ENCODE measurements at places on chromosomes 11 and 22. TPM values are rescaled to one million over a fixed set of nuclear protein-coding genes. Genes with fewer than 3 reads are reported as not detected.
A peak's percentile ranks its signal among the peaks of the same experiment; 100 is the strongest.

DNA sequence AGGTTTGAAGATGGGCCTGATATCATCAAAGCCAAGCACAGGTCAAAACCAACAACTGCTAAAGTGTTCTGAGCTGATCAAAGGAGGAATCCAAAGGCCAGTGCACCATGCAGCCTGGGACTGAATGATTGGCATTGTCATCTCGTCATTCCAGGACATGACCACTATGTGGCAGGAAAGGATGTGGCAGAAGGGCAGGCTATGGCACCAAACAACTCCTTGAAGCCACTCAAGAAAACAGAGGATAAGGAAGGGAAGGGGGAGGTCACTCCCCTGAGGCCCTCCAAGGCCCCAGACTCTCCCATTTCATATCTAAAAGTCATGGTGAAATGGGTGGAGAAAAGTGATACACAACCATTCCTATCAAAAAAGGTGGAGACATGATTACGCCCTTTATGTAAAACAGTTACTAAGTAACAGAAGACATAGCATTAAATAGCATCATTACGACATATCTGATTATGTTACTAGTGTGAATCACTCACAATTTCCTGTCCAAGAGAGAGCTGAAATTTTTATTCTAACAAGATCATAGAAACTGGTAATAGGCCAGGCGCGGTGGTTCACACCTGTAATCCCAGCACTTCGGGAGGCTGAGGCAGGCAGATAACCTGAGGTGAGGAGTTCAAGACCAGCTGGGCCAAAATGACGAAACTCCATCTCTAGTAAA, 49.3 kb downstream of the AHNAK start:
- DNase-seq, result no peak

GRCh38 chr22:28917747-28918549, 34.6 kb downstream of the ZNRF3 start:
- DNase-seq, result peak; percentile 77

DNA sequence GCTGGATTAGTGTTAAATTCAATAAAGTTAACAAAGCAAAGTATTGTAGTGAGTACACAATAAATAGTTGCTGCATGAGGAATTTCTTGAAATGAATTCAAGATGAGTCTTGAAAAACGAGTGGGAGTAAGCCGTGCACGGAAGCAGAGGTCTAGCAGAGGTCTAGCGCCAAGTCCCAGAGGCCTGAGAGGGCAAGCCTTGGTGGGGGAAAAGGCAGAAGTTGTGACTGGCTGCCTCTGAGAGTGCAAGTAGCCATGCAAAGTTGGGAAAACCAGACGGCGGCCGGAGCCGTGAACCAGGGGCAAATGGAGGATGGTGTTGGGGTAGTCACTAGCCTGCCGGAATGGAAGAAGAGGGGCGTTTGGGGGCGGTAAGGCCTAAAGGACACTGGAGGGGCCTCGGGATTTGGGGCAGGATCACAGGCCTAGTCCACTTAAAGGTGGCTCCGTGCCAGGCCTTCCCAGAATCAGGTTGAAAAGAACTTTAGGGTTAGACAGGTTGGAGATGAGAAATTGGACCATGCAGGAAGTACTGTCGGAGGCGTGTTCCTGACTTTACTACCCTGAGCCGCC, 379 bp upstream of the SLC3A2 start:
- no peak for DNase-seq

DNA sequence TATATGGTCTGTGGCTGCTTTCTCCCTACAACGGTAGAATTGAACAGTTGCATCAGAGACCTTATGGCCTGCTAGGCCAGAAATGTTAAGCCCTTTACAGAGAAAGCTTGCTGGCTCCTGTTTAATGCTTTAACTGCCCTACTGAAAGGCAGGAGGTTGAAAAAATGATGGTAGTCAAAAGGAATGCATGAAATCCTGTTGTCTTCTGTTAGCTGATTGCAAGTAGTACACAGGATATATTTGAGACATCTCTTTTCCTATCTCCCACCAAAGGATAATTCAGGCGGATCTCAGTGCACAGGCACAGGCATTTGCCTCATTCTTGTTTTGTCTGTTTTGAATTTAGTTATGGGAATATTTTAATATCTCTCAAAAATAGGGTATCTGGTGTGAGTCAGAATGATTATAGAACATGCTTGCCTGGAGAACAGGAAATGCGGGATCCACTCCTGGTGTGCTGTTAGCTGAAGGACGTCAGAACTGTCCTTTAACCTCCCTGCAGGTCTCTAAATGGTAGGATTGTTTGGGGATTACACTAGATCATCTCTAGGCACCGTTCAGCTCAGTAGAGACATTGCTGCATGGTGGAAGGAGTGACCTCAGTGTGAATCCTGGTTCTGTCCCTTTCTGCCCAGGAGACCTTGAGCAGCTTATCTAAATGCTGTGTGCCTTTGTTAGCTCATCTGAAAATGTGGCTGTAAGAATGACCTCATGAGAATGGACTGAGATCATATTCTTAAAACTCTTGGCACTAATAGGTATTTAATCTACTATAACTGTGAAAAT, 49.5 kb downstream of the PACS1 start:
- no peak for DNase-seq

DNA sequence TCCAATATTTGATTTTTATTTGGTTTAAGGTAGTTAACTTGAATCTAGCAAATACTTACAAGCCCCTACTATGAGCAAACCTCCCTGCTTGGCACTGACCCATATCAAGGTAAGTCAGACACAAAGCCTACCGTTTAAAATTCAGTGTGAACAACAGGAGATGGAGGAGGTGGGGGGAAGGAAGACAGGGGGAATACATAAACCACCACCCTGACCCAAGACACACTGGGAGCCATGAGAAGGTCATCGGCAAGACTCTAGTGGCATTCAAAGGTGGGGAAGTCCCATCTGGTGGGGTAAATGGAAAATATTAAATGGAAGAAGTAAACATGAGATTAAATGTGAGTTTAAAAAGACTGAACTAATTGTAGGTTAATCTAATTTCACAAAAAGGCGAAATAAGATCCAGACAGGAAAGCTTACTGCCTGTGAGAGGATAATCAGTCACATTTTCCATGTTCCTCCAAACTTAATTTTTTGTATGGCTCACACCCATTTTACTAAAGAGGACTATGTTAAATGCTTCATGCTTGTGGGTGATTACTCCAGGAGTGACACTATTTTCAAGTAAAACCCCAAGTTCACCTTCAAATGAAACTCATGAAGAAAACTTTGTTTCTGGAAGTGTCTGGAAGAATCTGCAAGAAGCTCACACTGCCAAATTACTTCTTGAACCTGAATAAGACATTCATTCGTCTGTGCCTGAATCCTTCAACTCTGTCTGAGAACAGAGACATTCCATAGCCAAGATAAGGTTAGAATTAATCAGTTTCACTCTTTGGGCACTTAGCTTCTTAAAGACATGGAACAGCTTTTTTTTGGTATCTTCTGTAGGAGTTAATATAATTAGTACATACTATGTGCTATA, 51.7 kb downstream of the PITPNB start:
- no peak for DNase-seq

DNA sequence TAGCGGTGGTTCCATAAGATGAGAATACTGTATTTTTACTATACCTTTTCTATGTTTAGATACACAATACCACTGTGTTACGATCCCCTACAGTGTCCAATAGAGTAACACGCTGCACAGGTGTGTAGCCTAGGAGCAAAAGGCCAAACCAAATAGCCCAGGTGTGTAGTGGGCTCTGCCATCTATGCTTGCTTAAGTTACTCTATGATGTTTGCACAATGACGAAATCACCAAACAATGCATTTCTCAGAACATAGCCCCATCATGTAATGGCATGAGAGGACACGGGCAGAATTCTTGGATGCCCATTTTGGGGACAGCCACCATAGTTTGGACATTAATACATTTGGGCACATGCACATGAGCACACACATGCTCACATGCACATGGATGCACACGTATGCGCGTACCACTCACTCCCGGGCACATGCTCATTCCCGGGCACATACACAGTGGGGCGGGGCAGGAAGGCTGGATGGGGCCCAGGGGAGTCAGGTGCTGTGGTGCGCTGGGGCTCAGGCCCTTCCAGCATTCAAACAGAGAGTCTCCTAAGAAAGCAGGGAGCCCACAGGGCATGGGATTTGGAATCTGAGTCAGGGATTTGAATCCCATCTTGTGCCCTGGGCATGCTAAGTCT, 51.1 kb downstream of the RTN4R start:
- DNase-seq, result no peak

- DNase-seq, result no peak
Observed at GRCh38 chr11:128660947-128661346, 32.9 kb upstream of the FLI1 start.

DNA sequence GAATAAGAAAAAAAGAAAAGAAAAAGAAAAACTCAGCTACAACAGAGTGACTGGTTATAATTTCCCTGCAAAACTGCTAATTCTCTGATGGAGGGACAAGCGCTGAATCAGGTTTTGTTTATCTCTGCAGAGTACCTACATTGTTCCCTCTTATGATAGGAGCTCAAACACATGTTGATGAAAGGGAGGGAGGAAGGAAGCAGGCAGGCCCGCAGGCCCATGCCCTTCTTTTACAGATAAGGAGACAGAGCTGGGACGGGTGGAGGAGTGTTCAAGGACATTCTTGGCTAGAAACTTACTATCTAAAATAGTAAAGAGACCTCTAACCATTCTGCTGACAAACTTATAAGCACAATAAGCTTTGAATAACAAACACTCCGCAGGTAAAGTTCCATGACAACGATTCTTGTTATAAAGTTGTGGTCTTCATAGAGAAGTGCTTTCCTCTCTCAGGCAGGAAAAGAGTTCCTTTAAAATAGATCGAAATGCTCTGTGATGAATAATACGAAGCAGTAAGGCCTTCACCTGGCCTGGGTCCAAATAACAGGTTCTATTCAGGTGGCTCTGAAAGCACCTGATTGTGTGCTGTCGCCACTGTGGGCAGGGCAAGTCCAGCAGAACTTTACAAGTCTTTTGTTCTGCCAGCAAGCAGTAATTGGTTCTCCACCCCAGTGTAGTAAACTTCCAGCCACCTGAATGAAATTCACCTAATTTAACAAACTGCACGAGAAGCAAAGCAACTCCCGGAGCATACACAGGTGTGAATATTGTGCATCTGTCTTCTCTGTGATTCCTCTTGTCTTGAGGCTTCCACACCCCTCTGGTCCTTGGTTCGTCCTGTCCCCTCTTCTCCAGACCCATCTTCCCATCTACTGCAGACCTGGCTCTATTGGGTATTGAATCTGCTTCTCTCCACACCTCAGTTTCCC, 15.3 kb upstream of the MICAL2 start:
- DNase-seq, result no peak

DNA sequence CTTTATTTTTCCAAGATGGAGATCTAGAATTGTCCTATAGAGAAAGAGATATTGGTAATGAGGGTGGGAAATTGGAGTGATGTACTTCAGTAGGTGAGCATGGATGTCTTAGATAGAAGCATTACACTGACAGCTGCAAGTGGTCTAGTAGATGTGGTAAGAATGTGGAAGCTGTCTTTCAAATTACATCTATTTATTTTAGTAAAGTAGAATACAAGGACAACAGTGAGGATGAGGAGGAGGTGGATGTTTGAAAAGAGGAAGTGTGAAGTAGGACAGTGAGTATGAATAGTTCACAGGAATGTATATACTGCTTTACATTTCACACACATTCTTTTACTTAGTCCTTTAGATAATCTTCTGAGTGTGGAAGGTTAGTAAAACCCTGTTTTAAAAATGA, 64.2 kb downstream of the HIPK3 start:
- DNase-seq, result no peak

DNA sequence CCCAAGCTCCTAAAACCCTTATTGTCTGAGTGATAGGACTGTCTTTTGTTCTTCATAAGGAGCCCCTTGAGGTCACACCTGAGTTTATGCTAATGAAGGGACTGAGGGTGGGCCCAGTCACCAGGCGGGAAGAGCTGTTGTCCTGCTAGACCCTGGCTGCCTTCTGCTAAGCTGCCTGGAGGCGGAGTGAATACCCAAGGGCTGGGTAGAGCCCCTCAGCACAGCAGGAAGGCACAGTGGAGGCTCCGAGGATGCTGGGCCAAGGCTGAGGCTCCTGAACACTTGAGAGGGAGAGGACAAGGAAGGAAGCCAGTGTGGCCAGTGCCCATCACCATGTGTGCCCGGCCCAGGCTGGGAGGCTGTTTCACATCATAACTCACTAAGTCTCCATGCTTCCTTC, 4.8 kb upstream of the PHF21B start:
- DNase-seq, result no peak

DNA sequence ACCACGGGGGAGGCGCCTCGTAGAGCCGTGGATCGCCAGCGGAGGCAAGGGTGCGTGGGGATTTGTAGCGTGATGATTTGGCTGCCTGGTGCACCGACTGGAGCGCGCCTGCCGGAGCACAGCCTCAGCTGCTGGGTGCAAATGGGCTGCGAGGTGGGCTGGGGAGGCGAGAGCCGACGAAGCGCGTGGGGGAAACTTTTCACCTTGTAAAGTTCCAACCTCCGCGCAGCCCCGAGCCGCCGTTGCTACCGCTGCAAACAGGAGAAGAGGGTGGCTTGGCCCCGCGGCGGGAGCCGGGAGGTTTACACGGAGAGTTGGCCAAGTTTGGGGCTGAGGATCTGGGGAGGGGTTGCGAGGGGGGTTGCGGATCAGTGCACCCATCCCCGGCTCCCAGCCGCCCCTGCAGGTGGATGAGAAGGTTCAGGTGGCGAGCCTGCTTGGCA, 528 bp downstream of the FAT3 start:
- DNase-seq, result peak; percentile 27

DNA sequence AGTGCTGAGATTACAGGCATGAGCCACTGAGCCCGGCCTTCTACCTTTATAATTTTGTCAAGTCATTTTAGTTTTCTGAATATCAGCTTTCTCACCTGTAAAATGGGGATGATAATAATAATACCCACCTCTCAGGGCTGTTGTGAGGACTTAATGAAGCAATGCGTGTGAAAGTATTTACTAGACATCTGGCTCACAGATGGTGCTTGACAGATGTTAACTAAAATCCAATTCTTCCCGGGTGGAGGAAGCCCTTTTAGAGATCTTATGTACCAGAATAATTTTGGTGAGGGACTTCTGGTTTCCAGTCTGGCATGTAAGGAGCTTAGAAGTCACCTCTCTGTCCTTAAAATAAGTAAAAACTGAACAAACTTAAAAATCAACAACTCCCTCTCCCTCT, 43.7 kb upstream of the NUP160 start:
- no peak for DNase-seq

DNA sequence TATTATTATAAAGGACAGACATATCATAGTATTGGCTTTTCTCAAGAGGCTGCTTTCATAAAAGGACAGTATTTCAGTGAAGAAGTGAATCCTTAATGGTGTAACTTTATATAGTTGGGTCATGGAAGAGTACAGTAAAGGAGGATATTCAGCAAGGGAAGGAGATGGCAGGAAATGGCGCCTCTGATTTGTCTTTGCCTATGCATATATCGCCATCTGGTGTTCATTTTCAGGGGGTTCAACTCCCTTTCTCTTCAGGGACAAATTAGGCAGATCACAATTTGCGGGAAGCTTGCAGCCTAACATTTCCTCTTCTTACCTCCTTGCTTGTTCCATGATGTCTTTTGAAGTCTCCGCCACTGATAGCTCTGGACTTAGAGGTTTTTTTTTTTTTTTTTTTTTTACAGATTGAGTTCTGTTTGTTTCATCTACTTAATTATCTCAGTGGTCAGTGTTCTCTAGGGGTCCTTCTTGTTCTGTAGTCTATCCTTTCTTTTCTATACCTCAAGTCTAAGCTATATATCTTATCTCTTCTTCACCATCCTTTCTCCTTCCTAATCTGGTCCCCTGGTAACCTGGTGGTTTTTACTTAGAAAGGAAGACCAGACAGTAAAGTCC, 21.8 kb upstream of the RRM1 start:
- no peak for DNase-seq

PRDM11 gene
- polyA plus RNA-seq, result 18.5 TPM

DSCAML1 gene
- polyA plus RNA-seq, result 1.6 TPM

KCNQ1 gene
- polyA plus RNA-seq, result 10.2 TPM

MYOD1 gene
- not detected for polyA plus RNA-seq

C1QTNF6 gene
- polyA plus RNA-seq, result 25.3 TPM

SCN4B gene
- 1.7 TPM for polyA plus RNA-seq
